Fibroblast of gingiva (primary cell): ENCODE measurements at places on chromosomes 2 and 18.

GRCh38 chr2:200708943-200709342, 102.8 kb upstream of the BZW1 start:
- no peak for DNase-seq

- DNase-seq, result peak; percentile 86
Measured at GRCh38 chr2:165745916-165746315, 48.1 kb downstream of the GALNT3 start.

DNA sequence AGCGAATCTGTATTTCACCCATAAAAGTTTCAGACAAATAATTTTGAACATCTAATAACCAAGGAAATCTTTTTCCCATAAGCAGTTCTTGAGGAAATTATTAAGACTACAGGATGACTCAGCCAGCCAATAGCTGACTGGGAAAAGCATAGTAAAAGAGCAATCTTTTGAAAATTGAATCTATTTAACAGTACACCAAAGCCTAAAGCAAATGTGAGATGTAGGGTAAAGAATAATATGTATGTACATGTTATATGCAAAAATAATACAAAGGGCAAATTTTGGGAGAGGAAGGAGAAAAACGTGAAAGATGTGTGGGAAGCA, 12.6 kb upstream of the KDSR start:
- DNase-seq, result no peak

DNA sequence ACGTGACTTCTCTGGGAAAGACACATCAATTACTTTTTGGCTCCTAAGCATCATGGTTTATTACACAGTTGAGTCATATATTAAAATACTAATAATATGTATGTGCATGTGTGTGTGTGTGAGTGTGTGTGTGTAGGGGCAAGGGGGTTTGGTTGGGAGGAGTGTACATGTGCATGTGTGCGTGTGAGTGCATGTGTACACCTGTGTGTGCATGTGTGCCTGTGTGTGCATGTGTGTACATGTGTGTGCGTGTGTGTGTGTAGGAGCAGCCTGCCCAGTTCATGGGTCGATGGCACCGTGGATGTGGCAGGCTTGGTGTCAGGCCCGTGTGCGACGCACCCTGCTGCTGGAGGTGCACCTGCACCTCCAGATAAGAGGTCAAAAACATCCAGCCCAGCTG, 99.0 kb upstream of the SNTG2 start:
- no peak for DNase-seq

DNA sequence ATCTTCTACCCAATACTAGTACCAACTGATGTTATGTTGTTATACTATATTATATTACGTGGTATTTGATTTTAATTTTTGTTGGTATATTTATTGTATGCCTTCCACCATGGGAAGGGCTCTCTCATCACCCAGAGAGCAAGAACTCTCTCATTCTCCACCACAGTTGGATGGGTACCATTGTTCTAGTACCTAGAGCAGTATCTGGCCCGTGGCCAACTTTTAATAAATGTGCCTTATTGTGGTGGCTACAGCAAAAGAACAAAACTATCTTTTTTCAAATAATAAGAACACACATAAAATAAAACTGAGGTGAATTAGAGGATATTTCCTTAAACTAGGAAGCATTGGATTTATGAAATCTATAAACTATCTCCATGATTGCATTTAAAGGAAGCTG, 71.8 kb downstream of the PID1 start:
- DNase-seq, result no peak

- DNase-seq, result no peak
Measured at GRCh38 chr2:195535911-195536522, 121.0 kb upstream of the SLC39A10 start.

DNA sequence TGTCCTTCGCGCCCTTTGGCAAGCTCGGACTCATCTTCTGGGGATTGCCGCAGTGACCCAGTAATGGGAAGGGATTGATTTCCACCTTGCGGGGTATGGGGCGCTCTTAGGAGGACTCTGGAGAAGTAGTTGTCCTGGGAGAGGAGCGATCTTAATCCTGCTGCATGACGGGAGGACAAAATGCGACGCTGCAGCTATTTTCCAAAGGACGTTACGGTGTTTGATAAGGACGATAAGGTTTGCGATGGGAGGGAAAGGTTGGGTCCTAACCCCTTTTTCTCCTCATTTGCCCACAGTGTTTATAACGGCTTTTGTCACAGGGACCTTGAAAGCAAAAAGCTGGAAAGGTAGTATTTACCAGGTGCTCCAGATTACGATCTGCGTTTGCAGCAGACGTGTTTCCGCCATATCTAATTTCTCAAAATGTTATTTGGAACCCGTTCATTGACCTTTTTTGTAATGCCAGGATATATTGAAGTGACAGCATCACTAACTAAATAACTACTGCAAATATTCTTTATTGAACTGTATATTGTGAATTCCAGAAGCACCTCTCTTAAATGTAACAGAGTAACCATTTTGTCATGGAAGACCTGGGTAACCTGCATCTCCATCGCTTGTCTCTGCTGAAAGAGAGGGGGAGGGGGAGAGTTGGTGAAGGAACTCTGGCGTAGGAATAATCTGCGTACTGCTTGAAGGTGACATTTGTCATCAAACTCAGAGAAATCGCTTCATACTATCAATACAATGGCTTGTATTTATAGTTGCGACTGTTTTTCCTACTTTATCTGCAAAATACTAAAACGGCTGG, 590 bp downstream of the MDH1 start:
- no peak for DNase-seq

DNA sequence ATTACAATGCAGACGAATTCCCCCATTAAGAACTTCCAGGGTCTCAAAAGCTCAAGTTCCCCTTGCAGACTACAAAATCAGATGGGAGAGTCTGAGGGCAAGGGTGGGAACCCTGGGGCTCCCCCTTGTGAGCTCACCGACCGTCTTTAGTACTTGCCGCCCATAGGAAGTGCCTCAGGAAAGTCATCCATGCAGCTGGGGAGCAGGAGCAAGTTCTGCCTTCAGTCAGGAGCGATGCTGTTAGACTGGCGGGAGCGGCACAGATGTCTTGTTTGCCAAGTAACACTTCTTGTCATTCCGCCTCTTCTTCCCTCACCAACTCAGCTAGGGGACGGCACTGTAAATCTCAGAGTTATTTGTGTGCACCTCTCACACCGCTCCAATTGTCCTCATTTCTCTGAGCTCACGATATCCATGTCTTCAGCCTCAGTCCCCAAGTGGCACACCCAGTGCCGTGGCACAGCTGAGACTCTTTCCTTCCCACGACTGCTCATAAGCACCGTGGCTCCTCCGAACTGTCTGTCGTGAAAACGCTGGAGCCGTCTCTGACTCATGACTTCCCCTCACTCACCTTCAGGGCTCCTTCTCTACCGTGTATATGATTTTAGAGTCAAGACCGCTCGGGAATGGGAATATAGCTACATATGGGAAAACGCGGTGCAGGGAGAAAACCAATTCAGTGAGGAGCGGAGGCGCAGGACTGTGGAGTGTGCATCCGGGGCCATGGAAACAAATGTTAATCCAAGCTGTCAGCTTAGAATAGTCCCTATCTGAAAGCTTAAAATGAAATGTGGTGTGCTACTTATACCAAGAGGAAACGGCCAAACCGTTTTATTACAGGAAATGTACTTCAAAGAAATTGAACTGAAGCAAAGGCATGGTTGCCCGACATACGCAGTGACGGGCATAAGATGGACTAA, 34.0 kb downstream of the UXS1 start:
- no peak for DNase-seq

- no peak for DNase-seq
Measured at GRCh38 chr2:898319-898718, 52.3 kb upstream of the SNTG2 start.

DNA sequence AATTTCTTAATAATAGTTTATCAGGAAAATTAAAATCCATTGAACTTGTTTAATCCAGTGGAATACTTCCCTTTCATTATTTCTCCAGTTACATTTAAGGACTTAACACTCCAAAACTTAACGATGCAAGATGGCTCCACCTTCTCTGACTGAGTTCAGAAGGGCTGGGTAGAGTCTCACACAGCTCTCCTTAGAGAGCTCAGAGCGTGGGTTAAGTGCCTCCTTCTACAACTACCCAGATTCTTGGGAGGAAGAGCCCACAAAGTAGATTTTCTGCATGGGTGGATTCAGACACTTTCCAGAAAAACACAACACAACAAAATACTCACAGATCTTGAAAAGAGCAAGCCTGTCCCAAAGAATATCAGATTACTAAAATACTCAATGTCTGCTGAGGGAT, 130.6 kb downstream of the THADA start:
- no peak for DNase-seq

- DNase-seq, result no peak
Measured at GRCh38 chr2:1584051-1584531, 160.2 kb downstream of the PXDN start.

- no peak for DNase-seq
Measured at GRCh38 chr18:58611395-58612131, 17.3 kb downstream of the ALPK2 start.

GRCh38 chr2:216363221-216363620, 9.1 kb downstream of the MARCHF4 start:
- no peak for DNase-seq

- DNase-seq, result peak; percentile 70
Measured at GRCh38 chr2:220104871-220105351, 477.5 kb downstream of the SLC4A3 start.

DNA sequence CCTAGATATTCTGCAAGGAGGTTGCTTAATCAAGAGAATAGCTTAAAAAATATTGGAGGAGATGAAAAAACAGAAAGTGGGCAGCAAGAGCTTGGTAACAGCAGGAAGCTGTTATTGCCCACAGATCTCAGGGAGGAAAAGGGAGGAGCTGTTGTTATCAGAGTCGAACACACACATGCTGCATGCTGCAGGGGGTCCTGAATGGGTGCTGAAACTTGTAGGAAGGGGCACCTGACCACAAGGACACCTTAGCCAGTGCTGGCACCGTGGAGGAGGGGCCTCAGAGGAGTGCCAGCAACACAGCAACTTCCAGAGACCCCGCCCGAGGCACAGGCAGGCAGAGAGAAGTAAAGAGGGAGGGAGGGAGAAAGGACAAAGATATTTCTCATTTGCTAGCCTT, 332.9 kb downstream of the SOCS6 start:
- DNase-seq, result no peak

DNA sequence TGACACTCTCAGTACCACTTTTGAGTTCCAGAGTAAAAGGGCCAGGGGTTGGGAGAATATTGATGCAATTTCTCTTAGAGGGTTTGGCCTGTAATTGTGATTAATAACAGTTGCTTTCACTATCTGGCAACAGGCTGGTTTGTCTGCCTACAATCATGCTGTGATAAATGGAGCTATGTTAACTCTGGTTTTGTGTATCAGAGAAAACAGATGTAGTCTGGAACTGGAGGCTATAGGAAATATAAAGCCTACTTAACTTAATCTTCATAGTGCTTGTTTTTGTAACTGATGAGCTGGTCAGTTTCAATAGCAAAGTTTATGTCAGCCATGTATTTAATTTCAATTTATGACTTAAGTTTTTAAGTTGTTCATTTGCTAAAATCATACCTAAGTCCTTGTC, 138.0 kb downstream of the AGPS start:
- no peak for DNase-seq

- DNase-seq, result no peak
Measured at GRCh38 chr2:84942964-84943421, 28.0 kb upstream of the KCMF1 start.

DNA sequence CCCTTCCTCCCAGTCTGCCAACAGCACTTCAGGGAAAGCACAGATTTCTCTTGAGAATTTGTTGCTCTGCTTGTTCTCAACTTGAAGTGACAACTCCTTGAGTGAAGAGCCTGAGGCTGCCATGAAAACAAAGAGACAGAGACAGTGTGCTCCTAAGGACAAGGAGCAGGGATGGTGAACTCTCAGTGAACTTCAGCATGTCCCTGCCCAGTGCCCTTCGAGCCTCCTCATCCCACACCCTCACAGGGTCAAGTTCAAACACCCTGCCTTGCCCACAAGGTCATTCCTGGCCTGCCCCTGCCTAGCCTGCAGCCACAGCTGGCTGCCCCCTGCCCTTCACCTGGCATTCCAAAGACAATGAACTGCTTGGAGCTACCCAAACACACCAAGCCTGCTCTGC, 343.5 kb upstream of the KLHL29 start:
- no peak for DNase-seq

- DNase-seq, result no peak
Measured at GRCh38 chr18:62512996-62513395, 9.8 kb upstream of the ZCCHC2 start.

- DNase-seq, result no peak
Measured at GRCh38 chr2:89797320-89798038, 1106.0 kb downstream of the RPIA start.

DNA sequence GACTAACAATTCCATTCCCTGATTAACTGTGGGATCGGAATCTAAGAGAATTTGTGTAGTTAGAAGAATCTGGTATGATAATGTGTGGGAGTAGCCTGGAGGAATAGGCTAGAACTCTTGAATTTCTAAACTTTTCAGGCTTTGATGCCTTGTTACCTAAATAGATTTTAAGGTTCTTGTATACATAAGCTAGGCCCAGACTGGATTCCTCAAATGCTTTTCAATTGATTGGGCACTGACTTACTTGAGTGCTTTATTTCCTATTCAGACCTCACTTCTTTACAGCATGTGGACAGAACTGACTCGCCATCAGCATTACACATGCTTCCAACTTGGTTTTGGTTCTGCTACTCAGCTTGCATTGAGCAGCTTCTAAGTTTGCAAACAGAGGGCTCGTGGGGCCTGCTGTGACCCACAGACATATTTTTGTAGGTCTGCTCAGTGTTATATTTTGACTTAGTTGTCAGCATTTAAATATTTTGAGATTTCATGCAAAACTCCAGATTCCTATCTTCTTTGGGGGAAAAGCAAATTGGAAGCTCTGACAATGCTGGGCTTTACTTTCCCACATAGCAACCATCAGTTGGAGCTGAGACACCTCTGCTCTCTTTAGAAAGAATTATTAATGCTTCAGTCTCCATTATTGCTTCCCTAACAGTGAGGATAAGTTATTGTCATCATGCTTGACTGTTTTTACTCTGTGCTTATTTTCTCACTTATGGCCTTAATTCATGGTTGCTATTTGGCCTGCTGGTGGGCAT, 5.7 kb downstream of the PARD3B start:
- DNase-seq, result peak; percentile 83

GRCh38 chr2:79952616-79953015, 351.9 kb downstream of the LRRTM1 start:
- peak; percentile 15 for DNase-seq

- no peak for DNase-seq
Measured at GRCh38 chr2:121085801-121086200, 199.2 kb downstream of the TFCP2L1 start.

DNA sequence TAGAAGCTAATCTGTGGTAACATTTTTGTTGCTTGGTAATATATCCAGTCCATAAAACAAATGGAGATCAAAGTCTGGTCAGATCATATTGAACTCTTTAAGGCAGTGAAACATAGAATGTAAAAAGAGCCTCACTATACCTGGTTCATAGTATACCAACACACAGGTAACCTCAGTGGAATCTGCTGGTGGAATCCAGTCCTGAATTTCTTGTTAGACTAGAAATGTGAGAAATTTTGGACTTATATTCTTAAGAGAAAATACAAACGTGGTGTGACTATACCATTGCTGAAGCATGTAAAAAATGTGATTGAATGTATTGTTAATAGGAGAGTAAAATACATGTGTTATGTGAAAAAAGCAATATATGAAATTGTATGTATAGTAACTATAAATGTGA, 46.1 kb upstream of the GRHL1 start:
- no peak for DNase-seq

- DNase-seq, result no peak
Measured at GRCh38 chr18:49842656-49843055, 29.3 kb upstream of the ACAA2 start.

GRCh38 chr2:114108824-114109416, 219.0 kb downstream of the ACTR3 start:
- no peak for DNase-seq
